ENCODE measurements at places on chromosomes 1 and 21. TPM values are rescaled to one million over a fixed set of nuclear protein-coding genes. Genes with fewer than 3 reads are reported as not detected.

The PCP4L1 gene
- total RNA-seq = not detected

The MIXL1 gene
- total RNA-seq = 0.32 TPM

The HJV gene
- total RNA-seq = not detected

The AGMAT gene
- 2.3 TPM for total RNA-seq

The HUNK gene
- total RNA-seq = not detected

The S100A6 gene
- 1,438 TPM for total RNA-seq

Data from epithelial cell of umbilical artery (primary cell).